Head of caudate nucleus (tissue), 42 donors: ENCODE measurements at places on chromosomes 5 and 9.

GRCh38 chr5:96730586-96730985 lies 68.4 kb downstream of the CAST start:
- DNase-seq, result no peak

GRCh38 chr5:142836048-142836447 lies 65.9 kb downstream of the ARHGAP26 start:
- no peak for DNase-seq

DNA sequence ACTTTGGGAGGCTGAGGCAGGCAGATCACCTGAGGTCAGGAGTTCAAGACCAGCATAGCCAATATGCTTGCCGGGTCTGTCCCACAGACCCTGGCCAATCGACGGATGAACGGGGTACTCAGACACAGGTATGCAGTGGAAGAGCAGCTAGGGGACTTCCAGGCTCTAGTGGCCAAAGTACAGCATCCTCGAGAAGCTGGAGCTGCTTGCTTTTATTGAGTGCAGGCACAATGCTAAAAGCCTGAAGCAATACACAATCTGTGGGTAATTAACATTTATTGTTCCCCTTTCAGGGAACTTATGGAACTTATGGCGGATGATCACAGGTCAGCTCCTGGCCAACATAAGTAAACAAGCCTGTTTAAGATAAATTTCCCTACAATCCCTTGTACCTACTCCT lies 32.8 kb upstream of the SEMA4D start:
- no peak for DNase-seq

DNA sequence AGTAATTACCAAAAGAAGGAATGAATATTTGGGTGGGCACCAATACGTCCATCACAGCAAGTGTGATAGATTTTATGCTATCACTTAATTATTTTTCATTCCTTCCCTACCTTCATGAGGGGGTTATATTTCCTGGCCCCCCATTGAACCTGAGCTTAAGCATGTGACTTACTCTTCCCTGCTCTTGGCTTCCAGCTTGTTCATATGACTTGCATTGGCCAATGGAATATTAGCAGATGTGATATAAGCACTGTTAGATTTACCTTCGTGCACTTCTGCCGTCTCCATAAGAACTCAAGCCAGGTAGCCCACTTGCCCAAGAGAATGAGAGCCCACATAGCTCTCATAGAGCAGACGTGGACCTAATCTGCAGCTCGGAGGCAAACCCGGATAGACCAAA lies 99.1 kb upstream of the SMARCA2 start:
- DNase-seq, result no peak

- no peak for DNase-seq
These were observed 26.2 kb downstream of the TYRP1 start for GRCh38 chr9:12719431-12719830.

DNA sequence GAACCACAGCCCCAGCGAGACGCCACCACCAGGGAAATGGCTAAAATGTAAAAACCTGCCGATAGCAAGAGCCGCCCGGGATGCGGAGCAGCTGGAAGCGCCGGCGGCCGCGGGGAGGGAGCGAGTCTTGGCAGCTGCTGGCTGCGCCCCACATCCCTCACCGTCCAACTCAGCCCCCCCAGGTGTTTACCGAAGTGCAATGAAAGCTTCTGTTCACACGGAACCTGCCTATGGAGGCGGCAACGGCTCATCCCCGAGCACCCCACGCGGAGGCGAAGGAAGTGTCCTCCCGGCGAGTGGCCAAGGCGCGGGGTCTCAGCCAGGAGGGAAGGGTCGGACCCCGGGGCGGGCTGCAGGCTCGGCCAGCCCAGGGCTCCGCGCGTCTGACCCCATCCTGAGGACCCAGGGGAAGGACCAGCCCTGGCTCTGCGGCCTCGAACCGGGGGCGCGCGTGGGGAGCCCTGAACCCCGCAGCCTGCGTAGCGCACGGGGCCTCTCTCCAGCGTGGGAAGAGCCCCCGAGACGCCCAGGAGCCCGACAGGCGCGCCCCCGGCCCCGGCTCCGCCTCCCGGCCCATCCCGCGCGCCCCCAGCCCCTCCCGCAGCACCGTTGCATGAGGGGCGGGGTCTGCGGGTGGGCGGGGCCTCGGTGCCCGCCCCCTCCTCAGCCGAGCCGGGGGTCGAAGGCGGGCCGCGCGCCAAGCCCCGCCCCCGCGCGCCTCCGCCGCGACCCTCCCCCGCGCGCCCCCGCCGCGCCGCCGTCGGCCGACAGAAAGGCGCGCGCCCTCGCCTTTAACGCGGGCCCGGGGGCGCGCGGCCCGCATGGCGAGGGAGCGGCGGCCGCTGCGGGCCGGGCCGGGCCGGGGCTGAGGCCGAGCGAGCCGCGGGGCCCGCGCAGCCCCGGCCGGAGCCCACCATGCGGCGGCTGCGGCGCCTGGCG lies at the start of gene DIPK1B:
Gene DIPK1B, plus strand, starts transcription at position 822 of the 939 bp plus-strand sequence. Its CDS starts 94 bp downstream, at position 916.
- DNase-seq, result no peak

- no peak for DNase-seq
These were observed 282.0 kb downstream of the DMRT2 start for GRCh38 chr9:1332156-1332555.

DNA sequence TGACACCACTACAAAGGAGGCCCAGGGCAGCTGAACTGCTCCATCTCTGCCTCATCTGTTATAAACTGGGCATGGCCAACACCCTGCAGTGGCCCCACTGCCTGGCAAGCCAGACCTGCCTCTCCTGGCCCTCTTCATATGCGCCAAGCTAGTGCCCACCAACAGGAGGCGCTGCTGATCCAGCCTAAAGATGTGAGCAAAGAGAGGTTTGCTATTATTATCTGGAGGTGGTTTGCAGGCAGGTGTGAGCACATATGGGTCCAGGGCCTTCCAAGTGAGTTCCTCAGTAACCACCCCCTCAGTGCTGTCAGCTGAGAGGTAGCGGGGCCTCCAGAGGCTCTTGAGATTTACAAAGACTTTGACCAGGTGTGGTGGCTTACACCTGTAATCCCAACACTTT lies 232.2 kb downstream of the SYK start:
- no peak for DNase-seq

- DNase-seq, result no peak
These were observed 13.1 kb downstream of the CEMIP2 start for GRCh38 chr9:71755230-71755629.

GRCh38 chr9:121363622-121363961 lies 6.5 kb downstream of the STOM start:
- no peak for DNase-seq

DNA sequence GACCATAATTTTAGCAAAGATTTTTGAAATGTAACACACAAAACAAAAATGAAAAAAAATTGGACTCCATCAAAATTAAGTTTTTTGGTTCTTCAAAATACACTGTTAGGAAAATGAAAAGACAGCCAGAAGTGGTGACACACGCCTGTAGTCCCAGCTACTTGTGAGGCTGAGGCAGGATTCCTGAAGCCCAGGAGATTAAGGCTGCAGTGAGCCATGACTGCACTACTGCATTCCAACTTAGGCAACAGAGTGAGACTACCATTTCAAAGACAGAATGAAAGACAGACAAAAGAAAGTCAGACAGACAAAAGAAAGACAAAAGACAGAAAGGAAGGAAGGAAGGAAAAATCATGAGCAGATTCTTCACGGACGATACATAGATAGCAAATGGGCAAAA lies 7.5 kb downstream of the DIAPH1 start:
- no peak for DNase-seq

- no peak for DNase-seq
These were observed 176.9 kb upstream of the ADAMTS16 start for GRCh38 chr5:4963265-4963664.

DNA sequence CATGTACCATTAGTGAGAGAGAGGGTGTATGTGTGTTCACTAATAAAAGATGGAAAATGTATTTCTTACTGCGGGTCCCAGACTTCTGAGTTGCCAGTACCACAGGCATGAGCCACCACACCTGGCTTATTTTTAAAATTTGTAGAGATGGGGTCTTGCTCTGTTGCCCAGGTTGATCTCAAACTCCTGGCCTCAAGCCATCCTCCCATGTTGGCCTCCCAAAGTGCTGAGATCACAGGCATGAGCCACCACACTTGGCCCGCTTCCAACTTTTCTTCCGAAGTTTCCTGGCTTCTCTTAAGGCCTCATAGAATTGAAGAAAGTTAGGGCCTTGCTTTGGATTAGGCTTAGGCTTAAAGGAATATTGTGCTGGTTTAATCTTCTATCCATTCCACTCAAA lies 40.4 kb upstream of the F2RL2 start:
- DNase-seq, result no peak

DNA sequence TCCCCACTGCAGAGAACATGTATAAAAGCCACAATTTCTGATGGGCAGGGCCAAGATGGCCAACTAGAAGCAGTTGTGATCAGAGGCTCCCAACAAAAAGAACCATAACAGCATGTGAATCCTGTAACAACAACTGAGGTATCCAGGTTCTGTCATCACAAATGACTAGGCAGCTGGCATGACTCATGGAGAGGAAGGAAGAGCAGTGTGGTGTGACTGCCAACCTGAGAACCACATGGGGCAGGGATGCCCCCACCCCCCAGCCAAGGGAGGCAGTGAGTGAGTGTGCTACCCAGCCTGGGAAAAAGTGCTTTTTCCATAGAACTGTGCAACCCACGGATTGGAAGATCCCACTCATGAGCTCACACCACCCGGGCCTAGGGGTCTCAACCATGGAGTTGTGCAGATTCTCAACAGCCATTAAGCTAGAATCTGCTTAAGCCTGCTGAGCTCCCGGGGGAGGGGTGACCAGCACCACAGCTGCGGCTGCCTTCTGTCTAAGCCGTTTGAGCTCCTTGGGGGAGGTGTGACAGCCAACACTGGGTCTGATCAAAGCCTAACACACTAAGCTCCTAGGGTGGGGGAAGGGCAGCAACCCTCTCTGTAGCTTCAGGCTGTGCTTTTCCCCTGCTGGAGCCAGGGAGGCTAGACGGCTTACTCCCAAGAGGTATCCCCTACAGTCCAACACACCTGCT lies 80.1 kb upstream of the DMAC1 start:
- DNase-seq, result no peak

GRCh38 chr9:99850736-99851499 lies 29.2 kb downstream of the NR4A3 start:
- no peak for DNase-seq

DNA sequence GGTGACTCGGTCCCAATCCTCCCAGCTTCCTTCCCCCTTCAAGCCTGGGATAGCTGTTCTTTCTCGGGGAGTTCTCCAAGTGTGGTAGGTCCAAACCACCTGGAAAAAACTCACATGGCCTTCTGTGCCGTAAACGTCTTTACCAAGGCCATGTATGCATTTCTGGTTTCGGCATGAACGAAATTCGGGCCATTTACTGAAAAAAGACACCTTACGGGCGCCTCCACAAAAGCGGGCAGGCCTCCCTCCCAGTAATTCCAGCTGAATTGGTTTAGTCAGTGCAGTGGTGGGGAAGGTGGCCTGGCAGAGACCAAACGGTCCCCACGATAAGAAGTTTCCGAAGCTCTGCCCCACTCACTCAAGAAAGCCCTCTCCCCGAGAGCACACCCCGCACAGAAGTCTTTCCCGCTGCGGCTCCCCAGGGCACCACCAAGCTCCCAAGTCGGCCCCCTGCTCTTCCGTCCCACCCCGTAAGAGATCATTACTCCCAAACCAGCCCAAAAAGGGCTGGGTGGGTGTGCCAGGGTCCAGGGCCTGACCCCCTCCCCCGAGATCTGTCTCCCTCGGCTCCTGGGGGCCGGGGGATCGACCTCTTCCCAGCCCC lies 86.3 kb upstream of the MELK start:
- DNase-seq, result no peak

DNA sequence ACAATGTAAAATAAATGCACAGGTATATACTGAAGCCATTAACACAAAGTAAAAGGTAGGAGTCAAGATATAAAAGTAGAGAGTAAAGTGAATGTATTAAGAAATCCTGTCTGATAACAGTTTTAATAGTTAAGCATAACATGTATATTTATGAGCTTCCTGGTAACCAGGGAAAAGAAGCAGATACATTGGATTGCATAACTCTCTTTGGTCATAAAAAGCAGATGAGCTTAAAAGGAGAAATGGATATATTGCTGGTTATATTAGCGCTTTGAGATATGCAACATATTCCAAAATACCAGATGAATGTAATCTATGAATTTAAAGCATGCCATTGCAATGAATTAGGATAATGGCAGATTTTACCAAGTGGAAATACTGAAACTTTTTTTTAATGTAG lies 6.2 kb upstream of the TNFSF8 start:
- no peak for DNase-seq

DNA sequence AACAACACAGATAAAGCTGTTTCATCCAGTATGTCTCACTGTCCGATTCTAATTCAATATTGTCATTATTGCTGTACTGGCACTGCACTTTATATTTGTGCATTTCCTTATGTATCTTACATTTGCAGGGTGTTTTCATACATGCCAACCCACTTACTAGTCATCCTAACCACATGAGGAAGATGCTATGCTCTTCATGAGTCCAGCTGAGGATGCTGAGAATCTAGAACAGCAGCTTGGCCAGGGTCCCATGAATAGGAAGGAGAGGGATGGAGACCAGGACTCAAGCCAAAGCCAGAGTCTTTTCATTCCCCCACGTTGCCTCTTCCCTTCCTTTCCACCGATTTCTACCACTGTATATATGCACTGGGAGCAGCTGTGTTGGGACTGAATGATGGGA lies 292.8 kb upstream of the KLF4 start:
- no peak for DNase-seq

GRCh38 chr5:74622122-74622521 lies 18.4 kb downstream of the ENC1 start:
- DNase-seq, result no peak

GRCh38 chr5:51821697-51822096 lies 438.4 kb downstream of the ISL1 start:
- no peak for DNase-seq
